ENCODE measurements at places on chromosomes 5 and 9.
A peak's percentile ranks its signal among the peaks of the same experiment; 100 is the strongest.

DNA sequence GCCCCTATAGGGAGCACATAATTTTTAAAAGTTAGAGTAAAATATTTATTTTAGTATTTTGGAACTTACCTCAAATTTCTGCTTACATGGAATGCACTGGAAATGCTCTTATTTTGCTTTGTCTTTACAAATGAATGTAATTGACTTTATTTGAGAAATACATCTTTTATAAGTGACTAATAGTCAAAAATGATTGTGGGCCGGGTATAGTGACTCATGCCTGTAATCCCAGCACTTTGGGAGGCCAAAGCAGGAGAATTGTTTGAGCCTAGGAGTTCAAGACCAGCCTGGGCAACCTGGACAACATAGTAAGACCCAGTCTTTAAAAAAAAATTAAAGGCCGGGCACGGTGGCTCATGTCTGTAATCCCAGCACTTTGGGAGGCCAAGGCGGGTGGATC lies 5.8 kb downstream of the HMGCR start:
- DNase-seq, result peak; percentile 30

GRCh38 chr5:150595466-150596031 lies 44.9 kb upstream of the SYNPO start:
- no peak for DNase-seq

DNA sequence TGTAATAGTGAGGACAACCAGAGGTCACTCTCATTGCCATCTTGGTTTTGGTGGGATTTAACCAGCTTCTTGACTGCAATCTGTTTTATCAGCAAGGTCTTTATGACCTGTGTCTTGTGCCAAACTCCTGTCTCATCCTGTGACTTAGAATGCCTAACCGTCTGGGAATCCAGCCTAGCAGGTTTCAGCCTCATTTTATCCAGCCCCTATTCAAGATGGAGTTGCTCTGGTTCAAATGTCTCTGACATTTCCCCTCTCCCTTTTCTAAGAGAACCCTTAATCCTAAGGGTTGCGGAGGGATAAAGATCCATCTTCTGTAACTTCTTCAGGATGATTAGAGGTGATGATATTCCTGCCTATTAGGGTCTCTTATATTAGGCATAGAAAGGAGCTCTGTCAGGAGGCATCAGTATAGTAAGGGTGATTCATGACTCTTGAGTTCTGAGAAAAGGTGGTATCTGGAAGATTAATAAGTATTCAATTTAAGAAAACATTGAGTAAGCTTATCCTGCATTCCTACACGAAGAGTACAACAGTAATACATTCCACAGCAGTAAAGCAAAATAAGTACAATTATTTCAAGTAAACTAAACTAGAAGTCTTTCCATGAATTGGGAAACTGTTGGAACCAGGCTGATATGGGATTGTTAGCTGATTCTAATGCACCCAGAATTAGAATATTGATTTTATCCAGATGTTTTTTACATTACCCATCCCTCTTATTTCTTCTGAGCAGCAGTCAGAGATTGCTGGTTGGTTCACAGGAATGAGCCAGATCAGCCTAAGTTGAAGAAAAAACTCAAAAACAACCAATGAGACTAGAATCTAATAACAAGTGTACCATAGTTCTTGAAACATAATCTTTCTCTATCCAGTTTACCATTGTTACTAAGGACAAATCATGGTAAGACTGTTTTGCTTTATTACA lies 39.9 kb downstream of the SHC3 start:
- DNase-seq, result peak; percentile 88

DNA sequence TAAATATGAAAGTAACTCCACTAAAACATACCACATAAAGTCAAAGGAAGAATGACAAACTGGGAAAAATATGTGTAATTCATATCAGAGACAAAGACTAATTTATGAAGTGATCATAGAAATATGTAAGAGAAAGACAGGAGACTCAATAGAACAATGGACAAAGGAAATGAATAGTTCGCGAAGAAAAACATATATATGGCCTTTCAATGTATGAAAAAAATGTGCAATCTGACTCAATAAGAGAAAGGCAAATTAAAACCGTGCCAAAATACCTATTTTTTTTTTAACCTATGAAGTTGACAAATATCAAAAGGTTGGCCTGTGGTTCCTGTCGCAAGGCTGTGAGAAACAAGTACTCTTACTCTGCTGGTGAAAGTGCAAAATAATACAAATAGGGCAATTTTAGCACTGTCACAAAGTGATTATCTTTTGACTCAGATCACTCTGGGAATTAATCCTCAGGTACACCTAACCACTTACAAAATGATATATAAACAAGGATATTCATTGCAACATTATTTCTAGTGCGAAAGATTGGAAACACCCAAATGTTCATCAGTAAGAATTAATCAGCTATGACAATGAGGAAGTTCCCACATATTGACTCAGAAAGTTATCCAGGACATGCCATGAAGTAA lies 3.7 kb downstream of the C9 start:
- peak; percentile 92 for DNase-seq

DNA sequence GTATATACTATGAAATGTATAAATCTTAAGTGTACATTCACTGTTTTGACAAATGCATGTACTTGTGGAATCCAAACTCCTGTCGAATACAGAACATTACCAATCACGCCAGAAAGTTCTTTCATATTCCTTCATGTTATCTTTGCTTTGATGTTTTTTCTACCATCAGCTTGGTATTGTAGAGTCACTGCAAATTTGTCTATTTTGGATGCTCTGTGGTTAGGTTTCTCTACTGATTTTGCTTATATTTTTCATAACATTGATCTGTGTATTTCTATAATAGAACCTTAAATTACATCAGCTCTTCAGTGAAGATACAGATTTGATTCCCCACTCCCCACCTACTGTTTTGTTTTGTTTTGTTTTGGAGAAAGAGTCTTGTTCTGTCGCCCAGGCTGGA lies 30.8 kb downstream of the HABP4 start:
- DNase-seq, result no peak

- no peak for DNase-seq
Measured at GRCh38 chr9:125612616-125613015, 94.4 kb downstream of the MAPKAP1 start.

All from epithelial cell of esophagus (primary cell).